ENCODE measurements at places on chromosomes 5 and 9.

DNA sequence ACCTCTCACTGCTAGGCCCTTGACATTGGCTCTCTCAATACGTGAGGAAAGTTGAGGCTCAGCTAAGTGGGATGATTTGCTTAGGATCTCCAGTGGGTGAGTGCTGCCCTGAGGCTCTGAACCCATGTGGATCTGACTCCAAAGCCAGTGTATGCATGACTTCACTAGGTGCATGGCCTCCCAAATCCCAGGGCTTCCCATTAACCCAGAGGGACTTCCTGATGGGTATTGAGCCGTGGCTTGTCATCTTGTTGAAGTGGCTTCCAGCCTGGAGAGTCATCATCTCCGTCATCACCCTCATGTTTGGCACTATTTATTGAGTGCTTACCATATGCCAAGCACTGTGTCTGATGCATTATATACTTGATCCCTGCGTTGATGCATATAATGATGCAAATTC lies 37.3 kb upstream of the TEX48 start:
- DNase-seq = no peak

DNA sequence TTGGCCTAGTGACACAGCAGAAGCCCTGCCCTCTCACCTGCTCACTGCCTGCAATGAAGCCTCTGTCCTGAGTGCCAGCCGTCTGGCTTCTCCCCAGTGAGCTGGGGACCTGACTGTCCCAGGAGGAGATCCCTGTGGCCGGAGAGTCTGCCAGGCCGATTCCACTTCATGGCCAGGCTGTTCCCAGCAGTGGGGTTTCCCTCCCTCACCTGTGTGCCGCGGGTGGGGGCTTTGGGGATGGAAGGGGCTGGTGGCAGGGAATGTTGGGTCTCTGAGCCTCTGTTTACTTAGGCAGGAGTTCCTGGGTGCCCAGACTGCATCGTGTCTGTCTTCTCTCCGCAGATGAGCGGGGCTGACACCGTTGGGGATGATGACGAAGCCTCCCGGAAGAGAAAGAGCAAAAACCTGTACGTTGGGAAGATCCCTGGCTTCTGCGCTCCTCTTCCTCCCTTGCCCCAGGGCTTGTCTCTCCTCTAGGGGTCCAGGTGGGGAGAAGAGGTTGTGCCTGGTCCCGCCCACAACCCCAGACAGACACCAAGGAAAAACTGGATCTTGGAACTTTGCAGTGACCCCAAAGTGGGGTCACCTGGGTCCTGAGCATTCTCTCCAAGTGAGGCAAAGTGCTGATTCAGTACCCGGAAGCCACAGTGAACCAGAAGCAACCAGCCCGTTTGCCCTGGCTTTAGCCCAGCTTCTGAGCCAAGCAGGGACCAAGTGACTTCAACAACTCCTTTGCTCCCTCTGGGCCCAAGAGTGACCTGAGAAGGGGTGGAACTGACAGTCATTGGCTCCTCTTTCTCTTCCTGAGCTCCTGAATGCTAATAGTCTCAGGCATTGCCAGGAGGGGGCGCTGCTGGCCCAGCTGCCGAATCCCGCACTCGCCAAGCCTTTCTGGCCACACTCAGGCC lies 127.7 kb downstream of the RGS3 start:
- DNase-seq = peak; percentile 78

- no peak for DNase-seq
These were observed 45.9 kb upstream of the ITGA2 start for GRCh38 chr5:52943285-52943684.

DNA sequence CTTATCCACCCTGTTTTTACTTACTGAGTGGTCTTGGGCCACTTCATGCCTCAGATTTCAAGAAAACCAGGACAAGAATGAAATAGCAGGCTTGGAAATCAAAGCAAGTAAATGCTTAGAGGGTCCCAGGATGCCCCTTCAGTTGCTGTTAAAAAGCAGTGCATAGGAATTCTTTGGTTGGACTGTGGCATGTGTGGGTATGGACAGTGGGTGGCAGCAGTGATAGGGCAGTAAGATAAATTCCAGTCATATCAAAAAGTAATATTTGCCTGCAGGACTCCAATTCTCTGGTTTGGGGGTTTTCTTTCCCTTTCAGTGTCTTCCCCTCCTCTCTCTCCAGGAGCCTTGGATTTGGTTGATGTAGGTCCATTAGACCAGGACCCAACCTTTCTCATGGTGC lies 306.7 kb upstream of the CLINT1 start:
- no peak for DNase-seq

DNA sequence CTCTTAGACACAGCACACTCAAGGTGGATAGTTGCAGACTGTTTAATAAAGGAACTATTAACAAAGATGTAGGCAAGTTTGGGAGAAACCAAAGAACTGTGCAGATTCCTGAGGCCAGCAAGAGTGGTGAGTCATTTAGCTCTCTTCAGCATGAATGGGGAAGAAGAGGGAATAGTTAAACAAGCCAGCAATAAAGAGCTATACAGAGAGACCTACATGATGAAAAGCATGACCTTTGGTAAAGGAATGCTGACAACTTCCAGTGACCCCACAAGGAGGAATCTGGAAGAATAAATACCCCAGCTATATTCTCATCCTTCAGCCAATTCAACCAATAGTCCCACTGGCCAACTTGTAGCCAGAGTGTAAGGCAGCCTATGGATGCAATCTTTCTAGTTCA lies 706.0 kb upstream of the GRAMD2B start:
- DNase-seq = peak; percentile 11

- peak; percentile 76 for DNase-seq
These were observed 63.7 kb downstream of the GLIS3 start for GRCh38 chr9:4235871-4236804.

- no peak for DNase-seq
These were observed 37.6 kb upstream of the SETD9 start for GRCh38 chr5:56871777-56872176.

DNA sequence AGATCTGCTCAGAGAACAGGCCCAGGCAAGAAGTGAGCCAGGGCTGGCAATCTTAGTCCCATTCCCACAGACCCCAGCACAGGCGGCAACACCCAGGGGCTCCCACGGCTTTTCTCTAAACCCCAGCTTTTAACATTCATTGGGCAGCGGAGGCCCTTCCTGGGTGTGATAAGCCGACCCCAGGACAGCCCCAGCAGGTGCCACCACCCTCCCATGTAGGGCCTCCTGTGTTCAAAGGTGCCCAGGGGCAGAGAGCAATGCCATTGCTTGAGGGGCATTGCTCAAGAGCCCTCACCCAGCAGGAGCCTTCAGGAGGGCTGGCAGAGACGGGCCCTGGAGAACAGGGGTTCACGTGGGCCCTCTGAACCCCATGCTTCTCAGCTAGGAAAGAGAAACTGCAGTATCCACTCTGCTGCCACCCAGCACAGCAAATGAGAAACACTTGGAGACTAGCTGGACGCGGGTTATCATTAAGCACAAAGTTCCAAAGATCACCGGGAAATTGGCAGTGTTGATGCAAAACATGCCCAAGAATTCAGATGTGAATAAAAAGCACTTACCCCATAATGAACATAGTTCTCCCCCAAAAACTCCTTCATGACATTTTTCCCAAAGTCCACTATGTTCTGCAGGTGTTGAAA lies 13.9 kb downstream of the IPPK start:
- no peak for DNase-seq

- DNase-seq = no peak
These were observed 262.5 kb downstream of the NFIB start for GRCh38 chr9:14051419-14051818.

GRCh38 chr9:117365438-117365837 lies 49.4 kb downstream of the ASTN2 start:
- no peak for DNase-seq

DNA sequence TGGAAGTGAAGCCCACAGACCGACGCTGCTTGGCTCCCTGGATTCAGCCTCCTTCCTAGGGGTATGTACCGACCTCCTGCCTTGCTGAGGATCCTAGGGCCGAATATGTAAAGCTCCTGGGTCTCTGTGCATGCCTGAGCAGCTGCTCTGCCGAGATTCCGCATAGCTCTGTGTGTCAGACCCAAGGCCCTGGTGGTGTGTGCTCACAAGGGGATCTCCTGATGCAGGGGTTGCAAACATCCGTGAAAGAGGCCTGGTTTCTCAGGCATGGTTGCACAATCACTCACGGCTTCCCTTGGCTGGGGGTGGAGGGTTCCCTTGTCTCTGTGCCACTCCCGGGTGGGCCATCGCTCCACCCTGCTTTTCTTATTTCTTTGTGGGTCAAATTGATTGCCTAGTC lies 19.9 kb upstream of the SVEP1 start:
- no peak for DNase-seq

GRCh38 chr5:165559645-165560044 lies 2054.2 kb downstream of the MAT2B start:
- DNase-seq = no peak

GRCh38 chr9:98726735-98727134 lies 18.0 kb upstream of the GABBR2 start:
- peak; percentile 74 for DNase-seq

DNA sequence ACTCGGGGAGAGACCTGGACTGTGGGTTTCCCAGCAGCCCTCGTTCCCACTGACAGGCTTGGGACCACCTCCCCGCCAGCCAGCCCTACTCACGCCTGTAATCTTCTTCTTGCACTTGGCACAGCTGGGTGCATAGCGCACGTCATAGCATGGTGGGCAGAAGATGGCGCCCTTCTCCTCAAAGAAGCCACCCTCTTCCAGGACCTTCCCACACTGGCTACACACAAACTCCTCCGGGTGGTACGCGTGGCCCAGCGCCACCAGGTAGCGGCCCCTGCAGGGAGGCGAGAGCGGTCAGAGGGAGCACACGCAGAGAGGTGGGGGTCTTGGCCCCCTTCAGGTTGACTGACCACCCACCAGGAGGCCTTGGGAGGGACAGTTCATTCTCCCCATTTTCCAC lies 9.4 kb downstream of the PDLIM7 start:
- DNase-seq = peak; percentile 19

DNA sequence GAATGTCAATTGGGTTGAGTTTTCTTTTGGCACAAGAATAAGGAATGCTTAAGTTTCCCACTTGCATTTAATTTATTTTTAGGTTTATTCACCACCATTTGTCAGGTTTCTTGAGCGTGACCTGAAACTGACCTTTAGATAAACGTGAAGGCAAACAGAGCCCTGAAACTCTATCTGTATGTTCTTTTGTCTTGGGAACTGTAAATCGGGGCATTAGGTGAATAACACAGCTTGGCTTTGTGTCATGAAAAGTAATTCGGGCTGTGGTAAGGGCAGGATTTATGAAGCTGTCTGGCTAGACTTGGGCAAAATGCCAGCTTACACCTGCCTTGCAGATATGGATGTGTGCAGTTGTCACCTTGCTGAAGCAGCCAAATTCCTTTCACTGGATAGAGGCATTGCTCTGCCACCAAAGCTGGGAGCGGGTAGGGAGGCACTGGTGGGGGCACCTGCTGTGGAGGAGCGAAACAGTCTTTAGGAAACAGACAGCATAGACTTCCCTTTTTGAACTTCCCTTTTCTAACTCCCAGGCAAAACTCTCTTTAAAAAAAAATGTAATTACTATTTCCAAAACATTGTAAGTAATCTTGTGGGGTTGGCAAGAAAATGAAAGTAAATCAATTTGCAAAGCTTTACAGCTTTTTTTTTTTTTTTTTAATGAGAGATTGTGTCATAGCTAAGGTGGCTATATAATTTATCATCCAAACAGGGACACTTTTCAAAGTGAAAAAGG lies 545.2 kb downstream of the CSNK1G3 start:
- DNase-seq = no peak

GRCh38 chr5:86376214-86376613 lies 241.5 kb upstream of the COX7C start:
- no peak for DNase-seq

GRCh38 chr9:37566716-37567115 lies 9.5 kb downstream of the FBXO10 start:
- DNase-seq = no peak

GRCh38 chr9:27198190-27198589 lies 89.2 kb downstream of the TEK start:
- DNase-seq = no peak

GRCh38 chr5:97923496-97923895 lies 740.4 kb upstream of the RIOK2 start:
- no peak for DNase-seq

GRCh38 chr9:128121924-128122808 lies 5.4 kb downstream of the PTGES2 start:
- no peak for DNase-seq

DNA sequence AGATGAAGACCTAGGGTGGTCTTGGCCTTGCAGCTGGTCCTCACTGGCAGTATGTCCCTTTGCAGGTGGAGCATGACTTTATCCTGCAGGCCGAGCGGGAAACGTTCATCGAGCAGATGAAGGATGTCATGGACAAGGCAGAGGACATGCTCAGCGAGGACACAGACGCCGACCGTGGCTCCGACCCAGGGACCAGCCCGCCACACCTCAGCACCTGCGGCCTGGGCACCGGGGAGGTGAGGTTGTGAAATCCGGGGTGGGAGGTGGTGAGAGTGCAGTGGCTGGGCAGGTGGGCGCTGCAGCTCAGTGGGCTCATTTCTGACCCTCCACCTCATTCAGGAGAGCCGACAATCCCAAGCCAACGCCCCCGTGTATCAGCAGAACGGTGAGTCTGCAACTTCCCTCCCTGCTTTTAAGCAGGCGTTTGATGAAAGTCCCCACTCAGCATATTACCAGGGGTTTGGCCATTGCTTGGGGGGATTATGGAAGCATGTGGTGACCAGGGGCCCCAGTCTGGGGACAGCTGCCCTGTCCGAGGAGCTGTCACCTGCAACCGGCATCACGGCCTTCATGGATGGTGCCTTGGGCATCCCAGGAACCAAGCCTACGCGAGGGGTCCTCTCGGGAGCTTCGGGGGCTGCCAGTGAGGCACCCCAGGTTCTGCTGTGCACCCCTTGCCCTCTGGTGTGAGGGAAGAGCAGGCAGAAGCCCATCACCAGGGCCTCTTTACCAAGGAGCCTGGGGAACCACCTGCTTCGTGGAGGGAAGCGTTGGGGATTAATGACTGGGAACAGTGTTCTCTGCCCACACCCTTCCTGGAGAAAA lies 84.0 kb downstream of the WNK2 start:
- no peak for DNase-seq

- no peak for DNase-seq
These were observed 471.5 kb downstream of the ZNF608 start for GRCh38 chr5:124274949-124275348.

- peak; percentile 88 for DNase-seq
These were observed 82.5 kb downstream of the SEMA6A start for GRCh38 chr5:116492016-116492623.

DNA sequence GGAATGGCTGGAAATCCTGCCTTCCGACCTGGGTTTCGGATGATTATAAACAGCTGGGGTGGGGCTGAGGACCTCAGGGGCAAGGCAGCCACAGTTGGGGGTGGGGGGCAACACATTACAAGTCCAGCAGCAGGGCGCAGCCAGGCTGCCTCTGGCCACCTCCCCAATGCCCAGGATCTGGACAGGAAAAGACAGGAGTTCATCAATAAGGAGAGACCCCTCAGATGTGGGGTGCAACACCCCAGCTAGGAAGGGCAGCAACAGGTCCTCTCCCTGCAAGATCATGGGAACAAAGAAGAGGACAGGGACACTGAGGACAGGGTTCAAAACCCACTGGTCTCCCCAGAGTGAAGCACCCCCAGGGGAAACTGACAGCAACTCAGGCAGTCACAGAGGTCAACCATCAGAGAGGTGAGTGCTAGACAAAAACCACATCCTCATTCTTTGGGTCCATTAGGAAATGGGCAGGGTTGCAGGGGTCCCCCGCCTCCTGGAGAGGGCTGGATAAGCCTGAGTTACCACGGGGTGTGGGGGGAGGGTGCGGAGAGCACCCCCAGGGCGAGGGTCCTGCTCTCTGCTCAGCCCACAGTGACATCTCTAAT lies 33.5 kb downstream of the SEMA4D start:
- no peak for DNase-seq
